ENCODE measurements at places on chromosomes 4 and X.

GRCh38 chr4:38730830-38731646, 51.8 kb downstream of the TLR10 start:
- peak; percentile 82 for DNase-seq

DNA sequence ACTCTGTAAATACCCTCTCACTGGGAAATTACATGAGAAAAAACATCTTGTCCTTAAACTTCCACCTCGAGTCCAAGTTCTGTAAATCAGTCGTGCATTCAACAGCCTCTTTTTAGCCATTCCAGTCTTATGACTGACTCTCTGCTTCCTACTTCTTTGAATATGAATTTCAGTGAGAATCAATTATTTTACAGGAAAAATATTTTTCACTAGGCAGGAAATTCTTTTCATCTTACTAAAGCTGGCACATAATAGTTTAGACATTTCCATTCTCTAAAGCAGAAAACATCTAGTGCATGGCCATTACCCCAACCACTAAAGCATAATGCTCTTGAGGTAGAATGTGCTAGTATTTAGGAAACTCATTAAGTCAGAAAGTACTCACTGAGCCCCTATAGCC, 565.7 kb upstream of the FAT1 start:
- no peak for DNase-seq

GRCh38 chrX:124346117-124346876, at the start of gene SH2D1A:
TSS of gene SH2D1A (plus strand) at chrX:124346563. CDS start at chrX:124346643, 80 bp downstream.
- DNase-seq: peak; percentile 21

GRCh38 chr4:54322818-54323417, 93.8 kb downstream of the PDGFRA start:
- DNase-seq: peak; percentile 34

DNA sequence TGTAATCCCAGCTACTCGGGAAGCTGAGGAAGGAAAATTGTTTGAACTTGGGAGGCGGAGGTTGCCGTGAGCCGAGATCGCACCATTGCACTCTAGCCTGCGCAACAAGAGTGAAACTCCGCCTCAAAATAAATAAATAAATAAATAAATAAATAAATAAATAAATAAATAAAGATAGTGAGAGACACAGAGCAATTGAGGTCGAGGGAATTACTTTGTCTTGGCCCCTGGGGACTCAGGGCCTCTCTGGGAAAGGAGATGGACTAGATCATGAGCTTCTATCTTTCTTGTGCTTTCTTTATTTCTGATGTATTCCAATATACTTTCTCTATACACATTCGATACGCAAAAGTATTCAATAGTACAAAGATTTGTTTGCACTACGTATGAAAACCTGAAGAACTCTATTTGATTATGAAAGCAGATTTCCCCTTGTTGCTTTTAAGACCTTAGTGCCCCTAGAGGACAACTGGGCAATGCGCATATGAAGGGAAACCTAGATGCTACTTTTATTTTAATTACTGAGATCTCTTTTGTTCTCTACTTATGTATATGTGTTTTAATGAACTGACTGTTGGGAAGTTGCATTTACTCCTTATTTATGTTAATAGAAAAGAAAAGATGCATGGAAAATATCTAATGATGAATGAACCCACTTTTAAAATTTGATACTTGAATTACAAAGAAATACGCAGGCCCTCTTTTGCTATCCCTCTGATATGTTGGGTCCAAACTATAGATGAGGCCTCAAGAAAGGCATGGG, 12.8 kb upstream of the ELOVL6 start:
- DNase-seq: peak; percentile 24

- DNase-seq: no peak
Measured at GRCh38 chr4:187304133-187304532, 580.5 kb upstream of the FAT1 start.

DNA sequence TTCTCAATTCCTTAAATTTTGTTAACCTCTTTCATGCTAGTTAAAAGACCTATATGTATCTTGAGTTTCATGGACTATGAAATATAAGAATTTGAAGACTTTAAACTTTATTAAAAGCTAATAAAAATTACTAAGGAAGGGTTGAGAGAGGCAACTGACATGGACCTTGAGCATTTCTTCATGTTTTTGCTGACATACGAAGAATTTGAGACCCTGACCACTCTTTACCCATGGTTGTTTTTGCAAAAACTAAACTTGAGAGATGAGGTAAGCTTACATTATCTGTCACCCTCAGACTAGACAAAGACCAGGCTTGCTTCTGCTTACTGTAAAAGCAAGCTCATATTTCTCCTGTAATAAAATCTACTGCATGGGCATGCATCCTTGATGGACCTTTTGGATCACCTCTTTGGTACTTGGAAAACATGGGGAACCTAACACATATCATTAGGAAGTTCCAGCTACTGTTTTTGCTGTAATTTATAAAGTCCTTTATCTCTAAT, 338.2 kb upstream of the PABPC4L start:
- no peak for DNase-seq

DNA sequence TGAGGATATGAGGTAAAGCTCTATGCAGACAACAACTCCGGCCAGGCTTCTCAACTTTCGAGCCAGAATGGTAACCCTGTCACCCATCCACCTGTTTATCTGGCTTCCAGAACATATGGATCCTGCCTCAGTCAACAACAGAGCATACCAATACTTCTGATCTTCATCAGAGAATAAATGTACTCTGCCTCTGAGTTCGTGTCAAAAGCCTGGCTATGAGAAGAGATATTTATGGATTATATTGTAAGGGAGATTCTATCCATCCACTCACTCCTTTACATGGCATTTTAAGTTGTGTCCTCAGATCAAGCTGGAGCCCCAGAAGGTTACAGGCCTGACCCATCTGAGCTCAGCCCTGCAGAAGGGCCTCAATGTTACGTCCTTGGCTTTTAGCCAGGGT, 9.8 kb upstream of the FOXO4 start:
- DNase-seq: no peak

DNA sequence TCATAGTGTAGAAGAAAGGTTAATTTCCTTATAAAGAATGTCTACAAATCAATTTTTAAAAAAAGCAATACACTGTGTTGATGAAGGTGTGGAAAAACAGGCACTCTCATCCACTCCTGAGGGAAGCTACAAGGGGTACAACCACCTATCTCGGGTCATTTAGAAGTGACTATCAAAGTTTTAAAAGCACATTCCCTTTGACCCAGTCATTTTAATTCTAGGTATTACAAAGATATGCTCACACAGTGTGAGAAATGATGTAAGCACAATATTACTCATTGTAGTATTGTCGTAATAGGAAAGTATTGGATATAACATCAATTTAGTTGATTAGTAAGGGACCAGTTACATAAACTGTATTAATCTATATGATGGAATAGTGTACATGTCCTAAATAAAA, 7.4 kb upstream of the HCCS start:
- no peak for DNase-seq

- no peak for DNase-seq
Measured at GRCh38 chrX:13750812-13751211, 16.3 kb downstream of the OFD1 start.

- no peak for DNase-seq
Measured at GRCh38 chr4:130197946-130198345, 1102.0 kb downstream of the C4orf33 start.

- DNase-seq: no peak
Measured at GRCh38 chr4:61520681-61521160, 320.6 kb downstream of the ADGRL3 start.

GRCh38 chr4:35526456-35526855, 717.9 kb downstream of the ARAP2 start:
- DNase-seq: no peak

GRCh38 chr4:3372933-3373465, 68.8 kb upstream of the HGFAC start:
- no peak for DNase-seq

DNA sequence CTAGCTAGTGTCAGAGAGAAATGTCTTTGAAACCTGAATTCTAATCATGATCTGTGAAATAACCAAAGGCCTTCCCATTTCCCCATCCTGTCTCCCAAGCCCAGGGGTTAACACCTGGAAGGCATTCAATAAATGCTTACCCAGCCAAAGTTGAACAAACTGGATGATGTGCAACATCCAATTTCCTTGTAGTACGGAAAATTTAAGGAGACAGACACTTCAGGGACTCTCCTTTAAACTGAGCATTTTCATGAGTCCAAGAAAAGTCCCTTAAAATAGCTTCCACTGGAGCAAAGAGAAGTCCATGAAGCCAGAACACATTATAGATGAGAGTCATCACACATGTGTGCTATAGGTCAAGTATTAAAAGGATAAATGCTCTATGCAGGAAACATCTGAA, 271.2 kb downstream of the RAB28 start:
- no peak for DNase-seq

DNA sequence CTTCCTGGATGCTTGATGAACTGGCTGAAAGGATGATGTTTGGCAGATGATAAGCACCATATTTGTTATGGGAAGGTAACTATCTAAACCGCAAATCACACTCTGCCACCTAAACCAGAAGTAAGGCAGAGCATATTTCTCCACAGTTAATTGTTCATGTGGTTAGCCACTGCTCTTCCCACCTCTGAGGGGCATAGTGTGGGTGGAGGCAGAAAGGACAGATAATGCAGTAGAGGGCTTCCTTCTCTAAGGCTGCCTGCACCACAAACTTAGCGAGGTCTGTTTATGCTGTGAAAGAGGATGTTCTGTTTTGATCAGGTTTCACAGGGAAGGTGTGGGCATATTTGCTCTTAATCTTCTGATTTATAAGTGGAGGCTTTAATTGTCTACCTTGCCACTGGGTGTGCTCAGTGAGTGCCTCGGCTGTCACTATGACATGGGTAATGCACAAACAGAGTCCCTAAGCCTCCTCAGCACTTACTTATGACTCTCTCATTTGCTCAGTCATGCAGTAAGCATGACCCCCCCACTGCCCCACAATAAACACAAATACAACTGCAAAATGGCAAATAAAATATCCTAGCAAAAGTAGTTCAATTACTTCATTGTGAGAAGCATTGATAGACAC, 401.0 kb downstream of the TMA16 start:
- DNase-seq: peak; percentile 3

DNA sequence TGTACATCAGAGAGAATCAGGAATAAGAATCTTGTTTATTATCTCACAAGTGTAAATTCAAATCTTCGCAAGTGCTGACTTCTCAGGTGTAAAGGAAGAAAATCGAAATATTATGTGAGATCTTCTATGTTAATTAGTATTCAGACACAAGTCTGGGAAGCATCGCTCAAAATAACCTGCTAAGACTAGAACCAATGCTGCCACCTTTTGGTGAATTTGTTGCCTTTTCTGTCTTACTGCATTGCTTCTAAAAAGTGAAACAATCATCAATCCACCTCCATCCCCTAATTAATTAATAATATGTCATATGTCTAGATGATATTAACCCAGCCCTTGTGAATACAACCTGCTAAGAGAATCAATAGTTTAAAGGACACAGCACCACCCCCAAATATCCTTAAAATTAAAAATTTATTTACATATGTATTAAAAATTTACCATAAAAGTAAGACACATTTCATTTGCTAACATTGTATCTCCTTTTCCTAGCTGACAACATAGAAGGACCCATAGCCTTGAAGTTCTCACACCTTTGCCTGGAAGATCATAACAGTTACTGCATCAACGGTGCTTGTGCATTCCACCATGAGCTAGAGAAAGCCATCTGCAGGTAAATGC, 3.5 kb downstream of the EPGN start:
- no peak for DNase-seq

DNA sequence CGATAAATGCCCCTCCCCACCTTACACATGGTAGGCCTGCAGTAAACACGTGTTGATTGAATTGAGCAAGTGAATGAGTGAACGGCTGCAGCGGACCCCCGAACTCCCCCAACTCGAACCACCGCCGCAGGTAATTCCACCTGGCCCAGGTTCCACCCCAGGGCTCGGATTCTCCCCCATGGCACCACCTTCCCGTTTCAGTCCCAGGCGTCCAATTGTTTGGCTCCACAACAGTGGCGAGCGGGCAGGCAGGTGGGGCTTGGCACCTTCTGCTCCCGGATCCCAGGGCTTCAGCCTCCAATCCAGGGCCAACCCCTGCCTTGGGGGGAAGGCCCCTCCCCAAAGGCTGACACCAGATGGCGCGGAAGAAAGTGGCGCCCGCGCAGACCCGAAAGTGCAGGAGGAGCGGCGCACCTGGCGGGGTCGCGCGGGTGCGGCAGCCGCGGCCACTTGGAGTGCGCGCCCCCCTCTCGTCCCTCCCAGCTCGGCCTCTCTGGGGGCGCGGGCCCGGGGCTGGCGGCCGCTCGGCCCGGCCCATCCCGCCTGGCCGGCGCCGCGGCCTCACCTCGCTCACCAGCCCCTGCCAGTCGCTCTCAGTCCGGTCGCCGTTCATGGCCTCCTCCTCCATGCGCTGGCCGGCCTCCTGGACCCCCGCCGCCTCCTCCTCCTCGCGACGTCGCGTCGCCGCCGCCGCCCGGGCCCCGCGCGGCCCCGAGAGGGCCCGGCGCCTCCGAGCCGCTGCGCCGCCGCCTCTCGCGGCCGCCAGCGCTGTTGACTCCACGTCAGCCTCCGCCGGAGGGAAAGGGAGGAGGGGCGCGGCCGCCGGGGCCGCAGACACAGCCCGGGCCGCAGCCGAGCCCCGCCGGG, at the start of gene CCDC149:
CCDC149 (minus strand) TSS at position 791 of the 867 bp plus-strand sequence; CDS start at position 613, 178 bp downstream.
- no peak for DNase-seq

DNA sequence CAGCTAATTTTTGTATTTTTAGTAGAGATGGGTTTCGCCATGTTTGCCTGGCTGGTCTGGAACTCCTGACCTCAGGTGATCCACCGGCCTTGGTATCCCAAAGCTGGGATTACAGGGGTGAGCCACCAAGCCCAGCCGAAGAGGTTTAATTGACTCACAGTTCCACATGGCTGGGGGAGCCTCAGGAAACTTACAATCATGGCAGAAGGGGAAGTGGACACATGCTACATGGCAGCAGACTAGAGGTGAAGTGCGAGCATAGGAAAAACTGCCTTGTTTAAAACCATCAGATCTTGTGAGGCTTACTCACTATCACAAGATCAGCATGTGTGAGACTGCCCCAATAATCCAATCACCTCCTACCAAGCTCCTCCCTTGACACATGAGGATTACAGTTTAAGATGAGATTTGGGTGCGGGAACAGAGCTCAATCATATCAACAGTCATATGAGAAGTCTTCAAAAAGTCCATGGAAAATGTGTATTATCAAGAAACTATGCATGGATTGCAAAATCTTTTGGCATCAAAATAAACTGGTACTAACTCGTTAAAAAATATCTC, 25.8 kb upstream of the RPL39 start:
- DNase-seq: no peak

GRCh38 chr4:186058253-186058979, 10.5 kb upstream of the TLR3 start:
- no peak for DNase-seq

DNA sequence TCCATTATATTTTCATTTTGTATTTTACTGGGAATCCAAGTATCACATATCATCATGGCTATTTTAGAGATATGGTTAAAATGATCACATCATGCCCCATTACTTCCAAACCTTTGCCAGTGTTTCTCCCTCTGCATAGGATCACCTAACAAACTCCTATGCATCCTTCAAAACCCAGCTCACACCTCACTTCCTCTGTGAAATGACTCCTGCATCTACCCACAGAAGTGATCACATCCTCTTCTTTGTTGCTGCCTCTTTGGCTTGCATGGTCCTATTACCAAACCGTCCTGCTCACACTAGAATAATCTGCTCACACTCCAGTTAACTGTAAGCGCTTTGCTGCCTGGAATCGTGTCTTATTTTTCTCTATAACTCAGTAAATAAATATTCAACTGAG, 74.7 kb upstream of the C4orf50 start:
- DNase-seq: no peak
